Activated B cell treated with CpG ODN at 0.5 μM for 24 hours (primary cell): ENCODE measurements at places on chromosomes 13 and 19. TPM values are rescaled to one million over a fixed set of nuclear protein-coding genes. Genes with fewer than 3 reads are reported as not detected.
A peak's percentile ranks its signal among the peaks of the same experiment; 100 is the strongest.

Gene PLIN4
- not detected in 2 replicates for total RNA-seq

Gene TYK2
- total RNA-seq = 302 and 356 TPM in 2 replicates

Gene LILRA1
- 0.11 and 0.15 TPM in 2 replicates for total RNA-seq

Gene PPM1N
- 0.80 and 1.4 TPM in 2 replicates for total RNA-seq

Gene B3GLCT
- 2.9 and 3.0 TPM in 2 replicates for total RNA-seq

- DNase-seq = no peak
Observed at GRCh38 chr13:62512194-62513141, 1096.8 kb upstream of the PCDH20 start.

- peak; percentile 78 for DNase-seq
Observed at GRCh38 chr19:13842291-13843103, 34.4 kb upstream of the NANOS3 start.

DNA sequence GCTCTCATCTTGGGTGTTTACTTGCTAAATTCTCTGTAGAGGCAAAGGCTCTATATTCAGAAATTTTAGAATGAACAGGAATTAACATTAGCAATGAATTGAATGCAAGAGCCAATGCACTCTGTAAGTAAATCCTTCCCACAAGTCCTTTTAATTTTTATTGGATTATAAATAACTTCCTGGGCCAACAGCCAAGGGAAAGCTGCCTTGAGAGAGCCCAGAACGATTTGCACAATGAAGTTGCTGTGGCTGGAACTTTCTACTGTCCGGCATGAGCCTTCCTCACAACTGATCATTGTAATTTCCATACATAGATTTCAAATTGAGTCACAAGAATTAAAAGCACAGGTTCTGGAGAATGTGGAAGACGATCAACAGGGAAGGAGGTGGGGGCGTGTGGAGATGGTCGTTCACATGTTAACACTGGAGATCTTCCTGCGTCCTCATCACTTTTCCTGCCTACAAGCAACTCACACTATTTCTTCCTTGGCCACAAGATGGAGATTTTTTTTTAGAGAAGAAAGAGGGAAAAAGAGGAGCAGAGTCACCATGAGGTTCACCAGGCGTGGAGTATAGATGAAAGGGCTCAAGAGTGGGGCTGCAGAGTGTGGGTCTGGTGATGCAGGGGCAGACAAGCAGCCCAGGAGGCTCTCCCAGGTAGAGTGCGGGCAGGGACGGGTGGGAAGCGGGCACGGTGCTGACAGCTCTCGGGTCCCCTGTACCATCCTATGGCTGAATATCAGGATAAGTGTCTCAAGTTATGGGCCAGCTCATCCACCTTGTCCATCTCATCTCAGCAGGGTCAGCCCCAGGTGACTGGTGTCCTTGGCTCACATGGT, 110.7 kb downstream of the SOX1 start:
- DNase-seq = no peak

- DNase-seq = no peak
Observed at GRCh38 chr13:49690133-49690994, 922 bp downstream of the EBPL start.

DNA sequence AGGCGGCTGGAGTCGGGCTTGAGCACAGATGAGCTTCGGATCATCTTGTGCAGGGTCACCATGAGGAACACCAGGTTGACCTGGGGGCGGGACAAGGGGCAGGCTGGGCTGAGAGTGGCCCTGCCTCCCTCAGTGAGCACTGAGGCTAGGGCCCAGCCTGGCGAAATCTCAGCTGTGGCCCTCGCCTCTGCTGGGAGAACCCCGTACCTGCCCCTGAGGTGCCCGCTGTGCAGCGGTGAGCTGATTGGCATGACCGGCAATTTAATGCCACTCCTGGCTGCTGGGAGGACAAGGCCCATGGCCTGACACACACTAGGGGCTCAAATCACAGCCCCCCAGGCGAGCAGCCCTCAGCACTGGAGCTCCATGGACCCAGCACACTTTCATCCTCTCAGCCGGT, 19.7 kb upstream of the ASF1B start:
- no peak for DNase-seq

- DNase-seq = no peak
Observed at GRCh38 chr19:2602391-2603181, 99.9 kb downstream of the GNG7 start.

GRCh38 chr19:48900477-48901406, 630 bp downstream of the NUCB1 start:
- no peak for DNase-seq

DNA sequence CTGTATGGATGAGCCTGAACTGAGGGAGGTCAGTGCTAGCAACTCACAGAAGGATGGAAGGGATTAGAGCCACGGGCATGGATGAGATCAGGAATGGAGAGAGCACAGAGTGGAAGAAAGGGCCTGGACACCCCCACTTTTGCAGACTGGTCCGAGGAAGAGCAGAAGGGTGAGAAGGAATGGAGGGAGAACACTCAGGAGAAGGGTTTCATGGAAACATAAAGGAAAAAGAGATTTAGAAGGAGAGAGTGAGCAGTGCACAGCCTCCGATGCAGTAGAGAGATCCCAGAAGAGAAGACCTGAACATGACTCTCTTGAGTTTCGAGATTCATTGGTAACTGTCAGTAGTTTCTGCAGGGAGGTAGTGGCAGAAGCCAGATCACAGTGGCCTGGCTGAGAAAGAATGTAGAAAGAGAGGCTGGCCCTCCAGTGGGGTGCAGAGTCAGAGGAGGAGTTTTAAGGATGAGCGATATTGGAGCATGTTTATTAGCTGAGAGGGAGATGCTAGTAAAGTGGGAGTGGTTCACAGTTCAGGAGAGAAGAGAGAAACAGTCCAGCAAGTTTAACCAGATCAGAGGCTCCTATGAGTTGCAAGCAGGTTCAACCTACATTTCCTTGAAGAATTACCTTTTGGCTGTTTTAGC, 108.9 kb downstream of the ZAR1L start:
- DNase-seq = no peak

DNA sequence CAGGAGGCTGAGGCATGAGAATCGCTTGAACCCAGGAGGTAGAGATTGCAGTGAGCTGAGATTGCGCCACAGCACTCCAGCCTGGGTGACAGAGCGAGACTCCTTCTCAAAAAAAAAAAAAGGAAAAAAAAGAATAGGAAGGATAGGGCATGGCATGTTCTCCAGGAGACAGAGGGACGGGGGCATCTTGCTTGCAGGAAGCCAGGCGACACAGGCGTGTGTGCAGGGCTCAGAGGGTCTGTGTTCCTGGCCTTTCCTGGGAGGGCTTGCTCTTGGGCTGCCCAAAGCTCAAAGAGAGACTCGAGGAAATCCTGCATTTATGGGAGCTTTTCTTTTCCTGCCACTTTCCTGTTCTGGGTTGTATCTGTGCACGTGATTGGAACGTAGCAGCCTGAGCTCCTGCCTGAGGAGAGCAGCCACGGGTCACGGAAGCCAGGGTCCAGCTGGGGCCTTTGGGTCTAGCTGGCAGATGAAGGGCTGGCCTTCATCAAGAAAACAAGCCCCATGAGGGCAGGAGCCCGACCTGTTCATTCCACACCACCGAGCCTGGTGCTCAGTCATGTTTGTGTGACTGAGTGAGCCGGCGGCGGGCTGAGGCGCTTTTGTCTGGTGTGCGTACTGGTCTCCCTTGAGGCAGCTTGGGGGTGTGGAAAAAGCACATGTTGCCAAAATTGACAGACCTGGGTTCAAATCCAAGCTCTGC, 44.5 kb downstream of the CAPN12 start:
- no peak for DNase-seq

GRCh38 chr19:39212375-39212742, 8.3 kb upstream of the SYCN start:
- DNase-seq = no peak

DNA sequence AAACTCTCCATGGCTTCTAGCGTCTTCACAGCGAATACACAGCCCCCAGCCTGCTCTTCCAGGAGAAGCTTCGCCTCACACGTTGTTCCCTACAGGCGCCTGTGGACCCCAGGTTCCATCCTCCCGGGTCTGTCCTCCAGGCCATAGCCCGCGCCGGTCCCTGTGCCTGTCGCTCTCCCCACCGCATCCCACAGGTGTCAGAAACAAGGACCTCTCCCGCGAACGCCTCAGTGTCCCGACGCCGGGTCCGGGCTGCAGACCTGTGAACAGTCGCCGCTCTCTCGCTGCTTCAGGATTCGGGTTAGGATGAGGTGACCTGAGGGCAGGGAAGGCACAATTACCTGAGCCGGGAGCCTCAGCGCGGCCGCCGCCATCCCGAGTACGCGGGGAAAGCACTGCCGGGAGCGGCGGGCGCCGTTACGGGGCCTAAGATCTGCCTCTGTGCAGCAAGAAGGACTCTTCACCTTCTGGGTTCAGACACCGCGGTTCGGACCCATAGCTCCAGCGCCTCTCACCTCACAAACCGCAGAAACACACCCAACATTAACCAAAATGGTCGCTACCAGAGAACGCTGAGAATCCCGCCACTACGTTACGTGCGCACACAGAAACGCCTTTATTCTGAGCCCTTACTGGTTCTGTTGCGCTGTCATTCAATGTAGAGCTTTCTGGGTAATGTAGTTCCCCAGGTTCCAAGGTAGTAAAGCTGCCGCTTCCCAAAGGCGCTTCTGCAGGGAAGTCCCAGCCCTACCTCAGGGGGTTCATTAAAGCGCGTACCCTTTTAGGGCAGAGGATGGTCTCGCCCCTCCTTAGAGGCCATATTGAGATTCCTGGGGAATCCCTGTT, at the start of gene ZNF418:
ZNF418 (minus strand) TSS at position 583 of the 846 bp plus-strand sequence. CDS start 1,580 bp downstream, outside the sequence.
- peak; percentile 40 for DNase-seq
